ENCODE measurements at places on chromosomes 6 and 20. TPM values are rescaled to one million over a fixed set of nuclear protein-coding genes. Genes with fewer than 3 reads are reported as not detected.

The NHLRC1 gene
- total RNA-seq, result 0.61 TPM

The MBOAT1 gene
- 24.7 TPM for total RNA-seq

The CST2 gene
- total RNA-seq, result not detected

The VSTM2L gene
- total RNA-seq, result not detected

DNA sequence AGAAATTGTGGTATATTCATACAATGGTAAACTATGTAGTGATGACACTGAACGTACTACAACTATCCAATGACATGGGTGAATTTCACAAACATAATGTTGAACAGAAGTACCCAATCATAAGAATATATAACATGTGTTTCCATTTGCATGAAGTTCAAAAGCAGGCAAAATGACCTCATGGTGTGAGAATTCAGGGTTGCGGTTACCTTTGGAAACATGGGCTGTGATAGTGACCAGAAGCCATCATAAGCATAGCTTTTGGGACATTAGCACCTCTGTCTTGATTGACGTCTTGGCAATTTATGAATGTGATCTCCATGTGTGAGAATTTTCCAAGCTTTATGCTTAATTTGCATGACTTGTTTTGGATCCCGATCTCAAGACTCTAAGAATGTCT, 500.1 kb upstream of the JAG1 start:
- H3K27ac ChIP-seq, result no peak overlapping the region
- no peaks in the 10 kb centered on the region for H3K4me1 ChIP-seq
- H3K4me3 ChIP-seq, result no peak overlapping the region
- H3K27me3 ChIP-seq, result no peaks in the 10 kb centered on the region
- no peak for DNase-seq
- no peaks in the 10 kb centered on the region for H3K36me3 ChIP-seq

DNA sequence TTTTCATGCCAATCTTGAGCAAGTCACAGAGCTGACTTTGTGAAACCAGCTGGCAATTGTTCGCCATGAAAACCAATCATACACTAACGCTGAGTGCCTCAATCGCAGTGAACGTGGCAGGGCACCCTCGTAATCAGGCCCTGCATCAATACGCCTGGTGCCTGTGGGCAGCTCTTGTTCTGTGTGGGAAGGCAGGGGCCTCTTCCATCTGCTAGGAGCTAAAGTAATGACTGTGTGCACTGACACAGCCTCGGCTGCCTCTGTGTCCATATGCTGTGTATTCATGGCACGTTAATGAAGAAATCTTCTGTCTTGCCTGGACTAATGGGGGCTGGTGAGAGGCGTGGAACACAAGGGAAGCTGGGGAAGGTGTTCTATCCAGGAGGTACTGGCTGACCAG, 27.8 kb upstream of the SYNDIG1 start:
- no peak for DNase-seq
- H3K27me3 ChIP-seq, result no peaks in the 10 kb centered on the region
- no peaks in the 10 kb centered on the region for H3K4me1 ChIP-seq
- no peak overlapping the region for H3K4me3 ChIP-seq
- no peaks in the 10 kb centered on the region for H3K36me3 ChIP-seq
- no peak overlapping the region for H3K27ac ChIP-seq

GRCh38 chr6:81242624-81243023, 509.9 kb downstream of the TENT5A start:
- no peaks in the 10 kb centered on the region for H3K36me3 ChIP-seq
- no peak for DNase-seq
- H3K27me3 ChIP-seq, result no peaks in the 10 kb centered on the region

GRCh38 chr6:95249175-95249574, 328.2 kb upstream of the MANEA start:
- no peaks in the 10 kb centered on the region for H3K4me1 ChIP-seq
- no peak for DNase-seq
- no peak overlapping the region for H3K4me3 ChIP-seq

GRCh38 chr6:169216830-169217229, 36.8 kb downstream of the THBS2 start:
- H3K27ac ChIP-seq, result no peak overlapping the region
- no peak overlapping the region for H3K4me3 ChIP-seq
- DNase-seq, result no peak
- peaks cover 8% of the 10 kb centered on the region for H3K4me1 ChIP-seq
- no peaks in the 10 kb centered on the region for H3K27me3 ChIP-seq

Measured in naive thymus-derived CD4-positive, alpha-beta T cell (primary cell).